Right kidney (tissue), 9 donors: ENCODE measurements at places on chromosomes 3 and 15.

GRCh38 chr3:182809531-182809930 lies 16.2 kb downstream of the ATP11B start:
- no peak for DNase-seq

- no peak for DNase-seq
These were observed 35.4 kb downstream of the PXYLP1 start for GRCh38 chr3:141266797-141267555.

DNA sequence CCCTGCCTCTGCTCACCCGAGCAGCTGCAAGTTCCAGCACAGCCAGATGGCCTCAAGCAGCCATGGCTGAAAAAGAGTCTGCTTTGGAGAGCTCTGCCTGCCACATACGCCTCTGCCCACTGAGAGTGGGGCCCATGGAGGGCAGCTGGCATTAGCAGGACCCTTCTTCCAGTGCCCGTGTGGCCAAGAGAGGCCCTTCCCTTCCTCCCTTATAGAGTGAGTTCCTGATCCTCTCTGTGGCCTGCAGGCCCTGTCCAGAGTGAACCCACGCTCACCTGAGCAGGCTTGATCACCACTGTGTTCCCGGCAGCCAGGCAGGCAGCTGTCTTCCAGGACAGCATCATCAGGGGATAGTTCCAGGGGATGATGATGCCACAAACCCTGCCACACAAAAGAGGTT lies 41.4 kb upstream of the SLC41A3 start:
- DNase-seq: no peak

GRCh38 chr3:169241630-169241990 lies 421.9 kb downstream of the MECOM start:
- no peak for DNase-seq

- no peak for DNase-seq
These were observed 82.1 kb downstream of the LRRC28 start for GRCh38 chr15:99333413-99333812.

GRCh38 chr3:151635905-151636304 lies 97.8 kb upstream of the AADACL2 start:
- no peak for DNase-seq
